ENCODE measurements at places on chromosomes 3 and 15. TPM values are rescaled to one million over a fixed set of nuclear protein-coding genes. Genes with fewer than 3 reads are reported as not detected.

- DNase-seq = no peak
These were observed 164.5 kb upstream of the TLE3 start for GRCh38 chr15:70262171-70262570.

- DNase-seq = no peak
These were observed 485.2 kb upstream of the ROBO2 start for GRCh38 chr3:76554707-76555106.

GRCh38 chr3:156350781-156351180 lies 204.1 kb downstream of the SSR3 start:
- no peak for DNase-seq

KCNMB2 gene
- total RNA-seq = 15.4 TPM

SLC6A20 gene
- total RNA-seq = 2.7 TPM
